ENCODE measurements at places on chromosomes 13 and 19.

GRCh38 chr19:35644987-35645679 is 3.0 kb upstream of the COX6B1 start:
- DNase-seq = peak; percentile 87

DNA sequence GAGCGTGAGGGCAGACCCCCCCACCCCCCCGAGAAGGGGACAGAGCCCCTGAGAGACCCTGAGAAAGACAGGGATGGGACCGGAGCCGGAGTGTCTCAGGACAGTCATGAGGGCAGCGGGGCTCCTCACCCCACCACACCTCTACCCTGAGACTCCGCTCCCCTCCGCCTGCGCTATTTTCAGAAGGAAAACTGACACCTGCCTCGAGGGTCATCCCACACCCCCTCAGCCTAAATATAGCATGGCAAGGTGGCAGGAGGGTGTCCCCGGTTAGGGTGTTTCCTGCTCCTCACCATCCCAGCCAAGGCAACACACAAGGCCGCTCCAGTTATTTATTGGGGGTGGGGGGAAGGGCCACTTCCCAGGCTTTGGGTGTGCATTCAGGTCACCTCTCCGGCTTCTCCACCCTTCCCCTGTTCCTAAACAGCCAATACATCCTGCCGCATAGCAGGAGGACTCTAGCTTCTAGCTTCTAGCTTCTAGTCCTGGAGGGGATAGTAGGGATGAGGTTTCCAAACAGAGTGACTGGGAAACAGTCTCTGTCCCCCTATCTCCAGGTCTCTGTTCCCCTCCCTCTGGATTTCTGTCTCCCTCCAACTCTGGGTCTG is 1.4 kb upstream of the NTF4 start:
- no peak for DNase-seq

GRCh38 chr13:106343836-106344235 is 191.6 kb downstream of the EFNB2 start:
- DNase-seq = no peak

DNA sequence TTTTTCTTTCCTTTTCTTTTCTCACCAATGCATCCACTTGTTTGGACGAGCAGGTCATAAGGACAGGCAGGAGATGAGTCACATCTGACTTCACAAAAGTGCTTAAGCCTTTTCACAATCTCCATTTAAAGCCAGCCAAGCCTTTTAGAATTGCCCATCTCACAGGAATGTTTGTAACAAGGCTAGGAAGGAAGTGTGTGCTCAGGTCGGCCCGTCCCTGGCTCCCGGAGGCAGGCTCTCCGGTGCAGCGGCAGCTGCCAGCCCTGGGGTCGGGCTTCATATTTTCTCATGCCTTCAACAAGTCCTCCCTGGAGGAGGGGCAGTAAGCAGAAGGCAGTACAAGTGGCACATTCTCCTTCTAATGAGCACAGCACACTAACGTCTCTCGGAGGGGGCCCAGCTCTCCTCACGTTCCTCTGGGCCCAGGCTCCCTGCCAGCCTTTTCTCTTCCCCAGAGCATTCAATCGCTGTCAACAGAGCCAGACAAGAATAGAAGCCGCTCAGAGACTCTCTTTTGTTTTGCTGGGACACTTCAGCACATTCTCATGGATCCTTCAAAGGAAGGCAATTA is 180.5 kb downstream of the COL4A1 start:
- no peak for DNase-seq

DNA sequence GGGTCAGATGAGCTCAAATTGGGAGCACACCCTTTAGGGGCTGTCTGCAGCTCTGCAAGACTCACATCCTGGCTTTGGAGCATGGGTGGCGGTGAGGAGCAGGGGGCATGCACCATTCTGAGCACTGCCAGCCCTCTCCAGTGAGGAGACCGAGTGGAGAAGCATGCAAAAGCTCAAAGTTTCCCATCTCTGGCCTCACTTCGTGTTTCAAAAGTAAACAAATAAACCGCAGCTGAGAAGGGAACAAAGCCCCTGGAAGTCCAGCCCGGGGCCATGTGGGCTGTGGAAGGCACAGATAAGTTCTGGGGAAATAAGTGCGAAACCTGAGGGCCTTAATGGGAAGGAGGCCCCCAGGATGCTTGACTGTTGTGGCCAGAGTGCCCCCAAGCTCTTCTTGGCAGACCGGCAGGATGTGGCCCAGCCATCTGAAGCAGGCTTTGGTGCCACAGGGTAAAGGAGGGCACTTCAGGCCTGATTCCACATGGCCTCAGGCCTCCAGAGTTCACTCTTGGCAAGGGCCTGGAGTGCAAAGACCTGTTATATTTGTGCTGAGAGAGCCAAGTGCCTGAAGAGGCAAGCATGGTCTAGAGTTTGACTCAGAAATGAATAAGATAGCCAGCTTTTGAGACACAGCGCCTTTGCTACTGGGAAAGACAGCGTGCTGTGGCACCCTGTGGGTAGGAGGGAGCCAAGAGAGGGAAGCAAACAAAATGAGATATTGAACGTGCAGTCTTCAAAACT is 1.2 kb downstream of the MEDAG start:
- no peak for DNase-seq

Data from stimulated activated CD4-positive, alpha-beta T cell treated with anti-CD3 and anti-CD28 coated beads, Interleukin-4, amount 100 ng/mL, for 1 hour (primary cell).